ENCODE measurements at places on chromosomes 4 and X.

GRCh38 chrX:100376576-100376975 is 33.5 kb downstream of the PCDH19 start:
- no peak for DNase-seq

- DNase-seq, result no peak
Observed at GRCh38 chr4:184188443-184189400, 29.0 kb downstream of the ENPP6 start.

- no peak for DNase-seq
Observed at GRCh38 chr4:153877898-153878297, 89.0 kb upstream of the SFRP2 start.

- DNase-seq, result no peak
Observed at GRCh38 chrX:80747832-80748231, 61.8 kb downstream of the BRWD3 start.

DNA sequence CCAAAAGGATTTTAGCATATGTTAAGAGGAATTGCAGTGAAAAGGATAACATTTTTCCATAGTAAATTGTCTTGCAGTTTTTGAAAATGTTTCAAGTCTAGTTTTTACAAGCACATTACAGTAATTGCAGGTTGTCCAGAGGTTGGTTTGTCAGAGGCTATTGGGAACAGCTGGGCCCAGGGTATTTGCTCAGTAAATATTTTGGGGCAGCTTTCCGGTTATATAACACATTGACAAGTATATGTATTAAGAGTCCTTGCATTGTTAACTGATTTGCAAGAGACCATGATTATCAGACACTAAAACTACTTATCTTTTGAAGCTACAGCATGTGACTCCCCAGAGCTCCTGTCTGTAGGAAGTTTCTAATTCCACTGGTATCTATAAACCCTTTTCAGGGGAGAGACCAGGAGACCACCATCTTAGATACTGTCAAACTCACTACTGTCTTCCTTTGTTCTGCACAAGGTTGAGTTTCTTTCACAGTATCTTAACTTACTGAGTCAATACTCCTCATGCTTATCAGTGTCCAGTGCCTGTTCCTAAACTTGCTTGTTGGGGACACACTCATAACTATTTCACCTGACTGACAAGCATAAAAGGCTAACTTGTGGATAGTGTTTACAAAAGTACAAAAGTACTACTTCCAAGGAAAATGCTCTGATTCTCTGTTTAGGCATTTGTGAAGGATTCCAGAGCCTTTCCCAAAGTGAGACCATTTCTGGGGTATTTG is 18.9 kb upstream of the RGN start:
- DNase-seq, result no peak

DNA sequence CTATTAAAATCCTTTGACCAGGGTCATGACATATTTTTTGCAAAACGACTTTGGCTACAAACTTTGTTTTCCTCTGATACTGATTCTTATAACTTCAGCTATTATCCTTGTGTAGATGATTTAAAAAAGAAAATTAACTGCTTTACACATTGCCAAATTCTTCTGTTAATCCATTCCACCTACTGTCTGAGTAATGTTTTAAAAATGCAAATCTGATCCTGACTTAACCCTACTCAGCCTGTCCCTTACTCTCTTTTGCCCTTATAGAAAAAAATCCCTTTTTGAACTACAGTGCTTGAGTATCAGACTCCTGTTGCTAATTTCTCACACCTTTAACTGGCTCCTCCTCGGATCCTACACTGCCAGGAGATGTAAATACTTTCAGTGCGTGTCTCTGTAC is 723.1 kb downstream of the ADGRL3 start:
- no peak for DNase-seq

GRCh38 chr4:98284640-98285046 is 23.5 kb downstream of the RAP1GDS1 start:
- DNase-seq, result no peak

DNA sequence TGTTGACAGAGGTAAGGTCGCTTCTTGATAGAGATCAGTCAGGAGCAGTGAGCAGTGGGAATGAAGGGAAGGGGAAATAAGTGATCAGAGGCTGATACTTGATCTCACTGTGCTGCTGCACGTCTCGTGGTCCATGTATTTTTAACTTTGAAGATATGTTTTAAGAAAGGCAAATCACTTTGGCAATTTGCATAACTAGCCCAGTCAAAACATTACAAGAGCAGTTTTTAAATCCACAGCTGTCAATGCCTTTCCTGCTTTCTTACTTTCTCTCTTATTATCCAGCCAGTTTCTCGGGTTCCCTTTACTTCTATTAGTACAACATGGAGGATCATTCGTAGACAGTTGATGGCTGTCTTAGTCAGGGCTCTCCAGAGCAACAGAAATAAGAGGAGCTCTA is 472.8 kb downstream of the TMA16 start:
- DNase-seq, result no peak

GRCh38 chr4:78150543-78150864 is 93.4 kb downstream of the FRAS1 start:
- DNase-seq, result no peak

DNA sequence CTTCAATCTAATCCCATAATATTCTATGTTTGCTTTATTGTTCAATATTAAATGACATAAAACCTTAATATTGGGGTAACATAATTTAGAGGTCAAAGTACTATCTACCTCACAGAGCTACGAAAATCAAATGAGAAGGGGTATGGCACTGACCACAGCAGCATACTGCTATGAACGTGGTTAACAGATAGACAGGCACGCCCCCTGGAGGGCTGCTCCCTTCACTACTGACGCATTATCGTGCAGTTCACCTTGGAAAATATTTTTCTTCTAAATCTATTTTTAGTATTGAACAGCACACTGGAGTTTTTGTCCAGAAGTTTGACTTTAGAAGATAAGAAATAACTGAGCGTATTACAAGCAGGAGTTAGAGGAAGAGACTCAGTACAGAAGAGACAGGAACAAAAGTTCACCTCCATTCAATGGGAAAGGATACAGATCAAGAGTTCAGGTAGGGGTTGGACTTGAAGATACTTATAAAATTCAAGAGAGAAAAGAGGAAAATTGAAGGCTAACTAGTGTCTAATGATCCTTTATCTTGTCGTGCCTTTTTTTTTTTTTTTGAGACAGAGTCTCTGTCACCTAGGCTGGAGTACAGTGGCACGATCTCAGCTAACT is 22.7 kb downstream of the MAP9 start:
- DNase-seq, result peak; percentile 56

GRCh38 chr4:98046665-98047064 is 96.6 kb downstream of the STPG2 start:
- no peak for DNase-seq

DNA sequence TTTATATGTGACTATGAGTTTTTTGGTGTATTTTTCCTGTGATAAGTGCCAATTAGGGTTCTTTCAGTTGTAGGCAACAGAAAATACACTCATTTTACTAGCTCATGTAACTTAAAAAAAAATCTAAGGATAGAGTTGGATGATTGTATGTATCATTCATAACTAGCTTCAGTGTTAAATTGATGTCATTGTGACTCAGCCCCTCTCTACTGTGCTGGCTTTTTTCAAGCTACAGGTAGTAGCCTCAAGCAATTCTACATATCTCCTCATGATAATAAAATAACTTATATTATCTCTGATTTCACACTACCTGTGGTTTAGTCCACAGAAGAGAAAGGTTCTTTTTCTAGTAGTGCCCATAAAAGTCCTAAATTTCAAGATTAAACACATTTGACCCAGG is 11.9 kb downstream of the WDR17 start:
- DNase-seq, result no peak

GRCh38 chr4:94621491-94622080 is 136.2 kb upstream of the BMPR1B start:
- DNase-seq, result no peak

DNA sequence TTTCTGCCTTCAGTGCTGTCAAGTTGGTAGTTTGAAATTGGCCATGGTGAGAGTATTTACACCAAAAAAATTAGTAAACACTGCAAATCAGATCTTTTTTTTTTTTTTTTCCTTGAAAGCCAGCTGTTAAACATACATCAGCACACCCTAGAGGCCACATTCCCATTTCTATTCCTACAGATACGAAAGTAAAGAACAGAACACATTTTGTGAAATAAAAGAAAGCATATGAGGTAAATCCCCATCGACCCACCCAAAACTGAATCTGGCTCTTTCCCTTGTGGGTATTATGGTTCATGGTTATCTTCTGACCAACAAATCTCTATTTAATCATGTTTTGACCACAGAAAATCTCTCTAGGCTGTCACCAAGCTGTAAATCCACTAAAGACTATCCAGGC is 41.8 kb upstream of the AP1AR start:
- no peak for DNase-seq

DNA sequence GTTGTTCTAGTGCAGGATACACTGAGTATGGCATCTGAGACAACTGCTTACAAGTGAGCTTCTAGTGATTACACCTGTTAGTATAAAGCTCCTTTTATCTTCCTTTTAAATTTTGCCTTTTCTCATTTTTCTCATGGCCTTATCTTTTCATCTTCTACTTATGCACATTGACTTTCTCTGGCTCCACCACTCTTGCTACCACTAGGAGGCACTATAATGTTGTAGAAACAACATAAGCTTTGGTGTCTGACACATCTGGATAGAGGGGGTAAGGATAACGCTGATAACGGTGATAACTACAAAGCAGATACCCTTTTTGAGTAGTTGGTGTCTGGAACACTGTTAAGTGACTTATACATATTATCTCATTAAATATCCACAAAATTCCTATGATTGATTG is 187.4 kb upstream of the TEX13C start:
- no peak for DNase-seq

DNA sequence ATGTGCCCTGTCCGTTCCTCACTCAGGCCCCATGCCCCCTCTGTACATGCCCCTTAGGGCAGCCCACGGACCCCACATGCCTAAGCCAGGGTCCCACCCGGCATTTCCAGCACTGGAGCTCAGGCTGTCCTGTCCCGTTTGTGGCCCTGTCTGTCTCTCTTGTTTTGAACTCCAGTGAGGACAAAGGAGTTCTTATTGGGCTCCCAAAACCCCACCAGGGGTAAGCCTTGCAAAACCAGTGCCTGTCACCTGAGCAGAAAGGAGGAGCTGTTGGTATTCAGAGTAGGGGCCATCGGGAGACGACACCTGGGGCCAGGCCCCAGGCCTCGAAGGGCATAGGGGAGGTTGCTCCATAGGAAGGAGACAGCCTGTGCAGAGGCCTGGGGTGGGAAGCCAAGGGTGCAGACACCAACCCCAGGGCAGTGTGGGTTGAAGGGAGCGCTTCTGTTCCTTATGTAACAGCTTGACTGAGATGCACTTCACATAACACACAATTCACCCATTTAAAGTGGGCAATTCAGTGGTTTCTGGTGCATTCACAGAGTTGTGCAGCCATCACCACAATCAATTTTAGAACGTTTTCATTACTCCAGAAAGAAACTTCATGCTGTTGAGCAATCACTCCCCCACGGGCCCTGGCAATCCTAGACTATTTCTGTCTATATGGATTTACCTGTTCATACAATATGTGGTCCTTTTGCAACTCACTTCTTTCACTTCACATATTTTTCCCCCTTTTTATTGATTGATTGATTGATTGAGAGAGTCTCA is 31.7 kb downstream of the MAN2B2 start:
- no peak for DNase-seq

GRCh38 chr4:110610940-110611831 is 11.7 kb downstream of the PITX2 start:
- no peak for DNase-seq

GRCh38 chr4:147778942-147779341 is 47.1 kb downstream of the ARHGAP10 start:
- no peak for DNase-seq

DNA sequence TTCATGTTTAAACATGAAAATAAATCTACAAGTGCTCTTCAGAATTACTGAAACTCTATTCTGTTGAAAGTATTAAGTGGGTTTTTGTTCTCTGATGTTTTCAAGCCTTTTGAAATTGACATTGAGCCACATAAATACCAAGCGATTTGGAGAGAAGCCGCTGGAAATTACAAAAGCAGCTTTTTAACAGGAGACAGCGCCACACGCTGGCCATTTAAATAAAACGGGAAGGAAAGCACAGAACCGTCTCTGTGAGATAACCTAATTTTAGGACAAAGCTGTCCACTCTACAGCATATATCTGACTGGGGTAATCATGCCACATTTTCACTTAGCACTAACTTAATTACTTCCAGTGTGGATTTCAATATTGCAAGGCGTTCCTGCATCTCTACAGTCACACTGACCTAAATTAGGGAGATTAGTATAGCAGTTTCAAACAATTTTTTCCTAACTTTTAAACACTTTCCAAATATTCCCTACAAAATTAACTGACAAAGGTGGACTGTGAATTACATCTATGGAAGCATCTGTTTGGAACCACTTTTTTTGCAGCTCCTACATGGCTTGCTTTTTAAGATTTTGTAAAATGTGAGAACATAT is 6.8 kb upstream of the ANOS1 start:
- DNase-seq, result no peak

DNA sequence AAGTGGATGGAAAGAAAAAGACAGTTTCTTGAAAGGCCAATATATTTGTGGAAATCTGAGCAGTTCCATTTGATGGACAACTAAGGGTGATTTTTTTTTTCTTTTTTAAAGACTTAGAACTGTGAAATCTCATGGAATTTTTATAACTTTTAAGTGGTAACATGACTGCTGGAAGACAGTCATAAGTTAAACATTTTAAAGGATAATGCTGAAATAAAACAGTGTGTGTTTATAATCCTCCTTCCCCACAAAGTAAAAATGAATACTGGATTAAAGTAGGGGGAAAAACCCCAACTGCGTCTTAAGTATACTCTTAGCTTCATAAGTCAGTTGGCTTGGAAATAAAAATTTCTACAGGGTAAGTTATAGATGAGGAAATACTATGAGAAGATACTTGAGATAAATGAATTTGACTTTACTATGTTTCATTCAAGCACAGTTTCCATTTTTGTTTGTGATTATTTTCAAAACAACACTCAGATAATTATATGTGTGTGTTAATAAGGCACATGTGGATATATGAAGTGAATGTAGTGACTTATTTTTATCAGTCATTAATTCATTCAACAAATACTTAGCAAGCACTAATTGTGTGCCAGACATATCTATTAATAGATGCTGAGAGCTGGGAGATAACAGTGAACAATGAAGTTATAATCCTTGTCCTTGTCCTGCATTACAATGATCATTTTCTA is 129.2 kb upstream of the ETNPPL start:
- no peak for DNase-seq

DNA sequence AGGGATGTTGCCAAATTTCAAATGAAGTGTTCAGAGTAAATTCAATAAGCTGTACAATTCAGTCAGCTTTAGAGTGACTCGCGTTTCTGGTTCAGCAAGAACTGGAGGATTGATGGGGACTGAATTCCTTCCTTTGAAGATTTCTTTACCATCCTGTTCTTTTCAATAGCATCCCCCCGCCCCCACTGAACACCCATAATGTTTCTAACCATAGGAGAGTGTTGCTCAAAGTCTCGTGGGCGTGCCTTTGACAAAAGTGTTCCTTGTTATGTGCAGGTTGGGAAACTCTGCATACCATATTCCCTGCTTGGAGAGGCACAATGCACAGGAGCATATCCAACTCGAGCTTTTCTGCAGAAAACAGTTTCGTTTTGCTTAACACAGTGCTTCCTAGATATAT is 323.5 kb upstream of the CASK start:
- DNase-seq, result peak; percentile 39

GRCh38 chr4:87543835-87544461 is 14.8 kb upstream of the SPARCL1 start:
- DNase-seq, result no peak

- no peak for DNase-seq
Observed at GRCh38 chr4:136812100-136812880, 720.0 kb downstream of the PCDH18 start.
